Spleen (tissue), 13 donors: ENCODE measurements at places on chromosomes 16 and 17. TPM values are rescaled to one million over a fixed set of nuclear protein-coding genes. Genes with fewer than 3 reads are reported as not detected.

CSF3 gene
- 1.2 TPM for polyA plus RNA-seq

KRTAP1-3 gene
- not detected for polyA plus RNA-seq

PRM3 gene
- polyA plus RNA-seq = not detected

ABCC11 gene
- 0.05 TPM for polyA plus RNA-seq

KRT27 gene
- 0.42 TPM for polyA plus RNA-seq

TEKT5 gene
- polyA plus RNA-seq = 0.22 TPM

CHST5 gene
- polyA plus RNA-seq = 0.06 TPM

MEFV gene
- 0.39 TPM for polyA plus RNA-seq

C16orf46 gene
- polyA plus RNA-seq = 0.26 TPM

WDR45B gene
- polyA plus RNA-seq = 34.9 TPM

KDM6B gene
- 2.9 TPM for polyA plus RNA-seq

CSH2 gene
- polyA plus RNA-seq = not detected

SLFN14 gene
- polyA plus RNA-seq = 0.03 TPM

CD300A gene
- polyA plus RNA-seq = 34.2 TPM

SLC22A31 gene
- 1.1 TPM for polyA plus RNA-seq

DNAI2 gene
- polyA plus RNA-seq = not detected

YWHAE gene
- 199 TPM for polyA plus RNA-seq

RAB37 gene
- polyA plus RNA-seq = 37.6 TPM

CCP110 gene
- polyA plus RNA-seq = 5.3 TPM

INCA1 gene
- 3.2 TPM for polyA plus RNA-seq

ARHGAP44 gene
- polyA plus RNA-seq = 0.54 TPM

OR2C1 gene
- polyA plus RNA-seq = not detected

MCRIP1 gene
- polyA plus RNA-seq = 75.9 TPM

ETV4 gene
- polyA plus RNA-seq = 0.53 TPM

HCRT gene
- polyA plus RNA-seq = not detected

PYY gene
- not detected for polyA plus RNA-seq

RND2 gene
- 0.17 TPM for polyA plus RNA-seq

CDRT15 gene
- not detected for polyA plus RNA-seq

LPO gene
- 0.06 TPM for polyA plus RNA-seq

FOXC2 gene
- polyA plus RNA-seq = 0.05 TPM

SGCA gene
- 3.7 TPM for polyA plus RNA-seq

CACNA1G gene
- 0.03 TPM for polyA plus RNA-seq

CEP295NL gene
- 0.09 TPM for polyA plus RNA-seq

DOC2B gene
- polyA plus RNA-seq = 0.91 TPM

MYH11 gene
- polyA plus RNA-seq = 29.9 TPM

PIMREG gene
- polyA plus RNA-seq = 1.6 TPM

KRT15 gene
- polyA plus RNA-seq = 1.3 TPM

GINS3 gene
- polyA plus RNA-seq = 5.9 TPM

CTRB2 gene
- polyA plus RNA-seq = 1.3 TPM

TBC1D3B gene
- 4.3 TPM for polyA plus RNA-seq

CLEC3A gene
- polyA plus RNA-seq = not detected

SUZ12 gene
- 15.5 TPM for polyA plus RNA-seq

TMEM235 gene
- polyA plus RNA-seq = not detected

CREBBP gene
- polyA plus RNA-seq = 21.2 TPM

BAIAP3 gene
- 7.3 TPM for polyA plus RNA-seq

CSNK2A2 gene
- polyA plus RNA-seq = 19.8 TPM

SCARF1 gene
- 13.6 TPM for polyA plus RNA-seq

XYLT1 gene
- polyA plus RNA-seq = 3.2 TPM

MYH1 gene
- 0.06 TPM for polyA plus RNA-seq

IGFALS gene
- polyA plus RNA-seq = 0.19 TPM

ABCC6 gene
- polyA plus RNA-seq = 0.38 TPM

ATAD5 gene
- polyA plus RNA-seq = 0.80 TPM

SCGB1C2 gene
- not detected for polyA plus RNA-seq

XAF1 gene
- polyA plus RNA-seq = 61.6 TPM

CPHXL2 gene
- polyA plus RNA-seq = 0.06 TPM

ALDOC gene
- polyA plus RNA-seq = 19.1 TPM

HBA2 gene
- polyA plus RNA-seq = 256 TPM

KCTD19 gene
- polyA plus RNA-seq = 0.16 TPM

NSF gene
- 9.2 TPM for polyA plus RNA-seq

OMG gene
- 0.94 TPM for polyA plus RNA-seq
